Fibroblast of lung (primary cell): ENCODE measurements at places on chromosomes 2 and 18. TPM values are rescaled to one million over a fixed set of nuclear protein-coding genes. Genes with fewer than 3 reads are reported as not detected.

- no peak for DNase-seq
Observed at GRCh38 chr2:74766780-74767179, 67.1 kb upstream of the HK2 start.

GRCh38 chr2:201854841-201855240 lies 48.5 kb downstream of the CDK15 start:
- no peak for DNase-seq

- peak; percentile 53 for DNase-seq
Observed at GRCh38 chr2:215420471-215420935, 15.4 kb downstream of the FN1 start.

DNA sequence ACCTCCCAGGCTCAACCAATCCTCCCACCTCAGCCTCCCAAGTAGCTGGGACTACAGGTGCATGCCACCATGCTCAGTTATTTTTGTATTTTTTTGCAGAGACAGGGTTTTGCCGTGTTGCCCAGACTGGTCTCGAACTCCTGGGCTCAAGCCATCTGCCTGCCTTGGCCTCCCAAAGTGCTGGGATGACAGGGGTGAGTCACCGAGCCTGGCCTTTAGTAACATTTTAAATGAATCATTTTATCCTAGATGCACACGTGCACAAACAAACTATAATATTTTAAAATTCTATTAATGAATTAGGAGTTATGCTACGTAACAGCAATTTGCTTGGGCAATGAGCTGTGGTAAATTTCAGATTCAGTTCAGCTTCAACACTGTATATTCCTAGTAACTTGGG lies 862.5 kb upstream of the ID2 start:
- DNase-seq, result no peak

GRCh38 chr2:16816016-16816415 lies 150.4 kb upstream of the CYRIA start:
- DNase-seq, result no peak

DNA sequence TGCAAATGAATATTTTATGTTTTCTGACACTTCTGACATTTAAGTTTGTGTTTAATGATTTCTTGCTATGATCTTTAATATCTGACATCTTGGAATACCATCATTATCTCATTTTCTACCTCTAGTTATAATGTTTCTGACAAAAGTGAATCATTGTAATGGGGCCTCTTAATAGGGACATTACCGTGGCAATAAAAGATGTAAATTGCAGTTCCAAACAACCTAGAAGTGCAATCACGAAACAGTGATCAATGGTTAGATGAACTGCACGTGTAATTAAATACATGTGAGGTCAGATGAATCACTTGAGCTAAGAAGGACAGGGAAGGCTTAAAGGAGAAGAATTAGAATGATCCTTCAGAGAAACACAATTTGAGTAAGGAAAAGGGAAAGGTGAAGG lies 1078.3 kb downstream of the DPP10 start:
- no peak for DNase-seq

- no peak for DNase-seq
Observed at GRCh38 chr2:42804338-42804737, 12.0 kb upstream of the HAAO start.

- DNase-seq, result peak; percentile 5
Observed at GRCh38 chr18:63238693-63239075, 80.9 kb downstream of the BCL2 start.

GRCh38 chr2:45898819-45899218 lies 247.3 kb downstream of the PRKCE start:
- DNase-seq, result no peak

DNA sequence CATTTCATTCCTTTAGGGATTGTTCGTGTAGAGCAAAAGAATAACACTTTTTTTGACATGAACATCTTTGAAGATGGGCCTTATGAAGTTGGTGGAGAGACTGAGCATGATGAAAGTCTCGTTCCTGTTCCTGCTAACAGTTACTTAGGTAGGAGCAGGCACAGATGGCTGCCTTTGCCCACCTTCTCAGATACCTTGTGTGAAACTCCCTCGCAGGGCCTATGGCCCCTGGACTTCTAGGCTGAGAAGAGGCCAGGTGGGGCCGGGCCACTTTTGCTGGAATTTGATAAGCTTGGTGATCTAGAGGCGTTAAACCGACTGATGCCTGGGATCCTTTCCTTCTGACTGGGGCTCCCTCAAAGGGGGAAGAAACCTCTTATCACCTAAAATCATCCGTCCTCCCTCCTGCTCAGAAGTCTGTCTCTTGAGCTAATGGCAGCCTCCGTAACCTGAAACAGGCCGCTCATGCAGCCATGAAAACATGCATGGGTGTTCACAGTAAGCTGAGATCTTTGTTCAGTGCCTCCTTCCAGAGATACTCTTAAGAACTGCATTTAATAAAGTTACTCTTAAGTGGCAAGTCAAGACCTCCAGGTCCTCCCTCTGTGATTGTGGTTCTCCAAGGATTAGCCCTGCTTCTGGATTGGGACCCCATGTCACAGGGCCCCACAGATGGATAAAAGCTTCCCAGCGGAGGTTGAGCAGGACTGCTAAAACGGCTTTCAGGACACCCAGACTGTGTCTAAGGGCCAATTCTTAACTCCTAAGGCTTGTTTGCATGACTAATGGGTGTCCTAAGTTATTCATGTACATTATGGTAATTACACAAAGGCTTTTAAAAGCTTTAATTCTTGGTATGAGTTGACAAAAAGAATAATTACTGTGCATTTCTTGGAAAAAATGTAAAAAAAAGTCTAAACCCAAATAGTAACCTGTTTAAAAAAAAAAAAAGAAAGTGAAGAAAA lies 43.9 kb downstream of the ITGA6 start:
- no peak for DNase-seq

DNA sequence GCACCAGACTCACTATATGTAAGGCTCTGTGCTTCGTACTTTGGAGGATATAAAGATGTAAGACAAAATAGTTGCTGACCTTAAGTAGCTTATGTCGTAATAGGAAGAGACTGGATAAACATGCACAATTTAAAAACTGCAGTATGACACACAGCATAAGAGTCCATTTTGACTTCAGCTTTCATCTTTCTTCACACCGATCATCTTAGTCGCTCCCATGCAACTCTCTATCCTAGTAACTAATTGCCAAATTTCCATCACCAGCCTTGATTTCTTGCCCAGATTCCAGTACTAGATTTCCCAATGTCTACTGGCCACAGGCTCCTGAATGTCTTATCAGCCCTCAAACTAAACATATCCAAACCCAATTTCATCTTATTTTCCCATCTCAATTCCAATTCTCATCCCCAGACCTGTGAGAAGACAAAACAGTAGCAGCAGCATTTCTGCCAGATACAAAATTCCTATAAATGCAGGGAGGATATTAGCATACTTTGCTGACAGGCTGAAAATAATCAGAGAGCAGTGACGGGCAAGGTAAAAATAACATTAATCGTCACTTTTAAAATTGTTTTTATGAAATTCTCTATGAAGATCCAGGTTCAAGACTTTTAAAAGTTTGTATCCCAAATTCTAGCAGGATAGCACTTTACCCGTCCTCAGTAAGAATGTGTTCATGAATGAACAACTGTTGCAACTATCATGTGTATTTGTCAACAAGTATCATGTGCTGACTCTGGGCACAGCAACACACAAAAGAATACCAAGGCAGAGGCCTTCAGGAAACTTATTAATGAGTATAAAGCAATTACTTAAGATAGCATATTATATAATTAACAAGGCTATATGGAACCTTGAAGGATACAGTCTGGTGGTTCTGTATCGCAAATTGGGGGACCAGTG lies 42.2 kb downstream of the KIDINS220 start:
- DNase-seq, result peak; percentile 72

- peak; percentile 42 for DNase-seq
Observed at GRCh38 chr2:119407430-119408220, 24.0 kb upstream of the TMEM37 start.

Gene ST6GAL2
- total RNA-seq, result not detected in 2 replicates

Gene TGFA
- not detected in 2 replicates for total RNA-seq

Gene TSPYL6
- total RNA-seq, result not detected in 2 replicates

Gene EML4
- 30.8 and 49.5 TPM in 2 replicates for total RNA-seq

Gene SH3BP4
- total RNA-seq, result 36.5 and 74.8 TPM in 2 replicates

Gene GCG
- not detected in 2 replicates for total RNA-seq
